Vagina (tissue), 2 donors: ENCODE measurements at places on chromosomes 7 and 10. TPM values are rescaled to one million over a fixed set of nuclear protein-coding genes. Genes with fewer than 3 reads are reported as not detected.

Gene GSTO2
- 13.8 TPM for total RNA-seq

Gene SKIDA1
- total RNA-seq, result 2.7 TPM

- DNase-seq, result no peak
- no peaks in the 10 kb centered on the region for H3K27me3 ChIP-seq
- H3K4me1 ChIP-seq, result peaks cover 12% of the 10 kb centered on the region
- H3K27ac ChIP-seq, result no peak overlapping the region
- H3K4me3 ChIP-seq, result no peak overlapping the region
Measured at GRCh38 chr10:110416776-110417711, 80.7 kb upstream of the DUSP5 start.

DNA sequence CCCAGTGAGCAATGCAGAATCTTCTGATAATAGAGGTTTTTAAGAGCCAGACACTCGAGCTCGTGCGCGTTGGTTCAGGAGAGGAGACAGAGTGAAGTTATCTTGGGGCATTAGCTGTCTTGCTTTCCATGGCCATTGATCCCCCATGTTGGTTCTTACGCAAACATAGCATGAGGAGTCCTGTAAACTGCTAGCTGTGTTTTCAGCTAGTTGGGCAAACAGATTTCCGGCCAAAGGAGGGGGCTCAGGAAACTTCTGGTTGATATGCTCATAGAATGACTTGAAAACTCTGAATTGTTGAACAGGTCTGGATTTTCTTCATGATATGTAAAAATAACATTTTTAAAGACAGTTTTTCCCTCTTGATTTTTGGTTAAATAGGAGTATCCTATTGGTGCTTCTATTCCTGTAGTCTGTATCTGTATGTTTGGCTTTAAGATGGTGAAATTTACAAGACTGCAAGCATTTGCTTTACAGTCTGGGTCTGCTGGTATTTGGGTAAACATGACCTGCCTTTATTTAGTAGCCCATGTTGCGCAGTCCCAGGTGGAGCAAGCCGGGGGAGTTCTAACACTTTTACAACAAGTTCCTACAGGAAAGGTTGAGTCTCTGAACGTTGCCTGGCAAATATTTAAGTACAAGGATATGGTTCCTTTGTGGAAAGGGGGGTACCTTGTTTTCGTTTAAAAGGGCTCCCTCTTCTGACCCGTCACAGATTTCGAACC, 218.4 kb upstream of the KCND2 start:
- no peaks in the 10 kb centered on the region for H3K27me3 ChIP-seq
- H3K27ac ChIP-seq, result peak overlapping the region; percentile 69
- DNase-seq, result no peak

DNA sequence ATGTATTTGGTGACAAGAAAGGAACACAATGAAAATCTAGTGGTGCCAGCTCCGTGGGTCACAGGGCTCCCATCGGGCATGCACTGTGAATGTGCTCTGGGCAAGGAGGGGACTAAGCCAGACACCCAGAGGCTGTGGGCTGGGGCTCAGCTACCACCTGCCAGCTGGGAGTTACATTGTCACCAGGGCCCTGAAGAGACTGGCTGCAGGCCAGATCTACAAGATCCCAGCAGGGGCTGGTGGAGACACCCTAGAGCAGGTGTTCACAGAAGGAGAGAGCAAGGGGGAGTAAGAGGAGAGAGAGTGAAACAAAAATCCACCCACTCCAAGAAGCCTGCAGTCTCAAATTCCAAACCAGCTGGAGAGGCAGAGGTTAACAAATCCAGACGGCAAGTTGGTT, 116.6 kb upstream of the ADCY1 start:
- no peak for DNase-seq
- H3K27me3 ChIP-seq, result no peaks in the 10 kb centered on the region
- H3K36me3 ChIP-seq, result no peaks in the 10 kb centered on the region
- H3K4me1 ChIP-seq, result no peaks in the 10 kb centered on the region

DNA sequence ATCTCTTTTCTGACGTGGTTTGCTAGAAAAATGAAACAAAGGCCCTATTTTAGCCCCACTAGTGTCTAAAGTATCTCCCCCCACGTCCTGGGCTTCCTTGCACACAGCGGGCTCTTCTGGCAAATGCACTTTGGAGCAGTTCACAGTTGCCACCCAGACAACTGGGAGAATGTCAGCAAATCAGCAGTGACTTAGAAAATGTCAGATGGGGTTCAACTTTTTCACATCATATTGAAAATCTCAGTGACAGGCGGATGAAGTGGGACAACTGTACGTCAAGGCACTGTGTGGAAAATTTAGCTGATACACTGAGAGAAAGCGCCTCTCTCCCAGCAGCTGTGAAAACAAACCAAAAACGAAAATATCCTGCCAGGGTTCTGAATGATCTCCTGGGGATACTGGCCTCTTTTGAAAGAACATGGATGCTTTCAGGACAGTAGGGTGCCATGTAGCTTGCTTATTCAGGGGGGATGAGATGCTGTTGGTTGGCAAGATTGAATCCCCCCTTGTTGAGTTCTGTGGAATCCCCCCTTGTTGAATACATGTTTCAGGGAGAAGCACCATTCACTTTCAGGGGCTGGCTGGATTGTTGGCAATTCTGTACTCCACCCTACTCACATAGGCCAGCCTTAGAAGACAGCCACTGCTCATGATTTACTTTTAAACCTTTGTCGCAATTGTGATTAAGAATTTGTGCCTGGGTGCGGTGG, 372.8 kb upstream of the CELF2 start:
- no peaks in the 10 kb centered on the region for H3K36me3 ChIP-seq
- H3K4me3 ChIP-seq, result no peak overlapping the region
- no peaks in the 10 kb centered on the region for H3K27me3 ChIP-seq
- DNase-seq, result no peak
- peaks cover 14% of the 10 kb centered on the region for H3K4me1 ChIP-seq
- H3K27ac ChIP-seq, result no peak overlapping the region

- no peak for DNase-seq
- no peak overlapping the region for H3K4me3 ChIP-seq
- H3K4me1 ChIP-seq, result no peaks in the 10 kb centered on the region
- H3K27me3 ChIP-seq, result no peaks in the 10 kb centered on the region
- H3K27ac ChIP-seq, result no peak overlapping the region
Measured at GRCh38 chr7:103912891-103913605, 76.4 kb downstream of the RELN start.

GRCh38 chr7:54877683-54878082, 118.7 kb upstream of the SEC61G start:
- DNase-seq, result no peak
- H3K4me1 ChIP-seq, result no peaks in the 10 kb centered on the region
- H3K4me3 ChIP-seq, result no peak overlapping the region
- no peaks in the 10 kb centered on the region for H3K36me3 ChIP-seq
- H3K27ac ChIP-seq, result no peak overlapping the region

DNA sequence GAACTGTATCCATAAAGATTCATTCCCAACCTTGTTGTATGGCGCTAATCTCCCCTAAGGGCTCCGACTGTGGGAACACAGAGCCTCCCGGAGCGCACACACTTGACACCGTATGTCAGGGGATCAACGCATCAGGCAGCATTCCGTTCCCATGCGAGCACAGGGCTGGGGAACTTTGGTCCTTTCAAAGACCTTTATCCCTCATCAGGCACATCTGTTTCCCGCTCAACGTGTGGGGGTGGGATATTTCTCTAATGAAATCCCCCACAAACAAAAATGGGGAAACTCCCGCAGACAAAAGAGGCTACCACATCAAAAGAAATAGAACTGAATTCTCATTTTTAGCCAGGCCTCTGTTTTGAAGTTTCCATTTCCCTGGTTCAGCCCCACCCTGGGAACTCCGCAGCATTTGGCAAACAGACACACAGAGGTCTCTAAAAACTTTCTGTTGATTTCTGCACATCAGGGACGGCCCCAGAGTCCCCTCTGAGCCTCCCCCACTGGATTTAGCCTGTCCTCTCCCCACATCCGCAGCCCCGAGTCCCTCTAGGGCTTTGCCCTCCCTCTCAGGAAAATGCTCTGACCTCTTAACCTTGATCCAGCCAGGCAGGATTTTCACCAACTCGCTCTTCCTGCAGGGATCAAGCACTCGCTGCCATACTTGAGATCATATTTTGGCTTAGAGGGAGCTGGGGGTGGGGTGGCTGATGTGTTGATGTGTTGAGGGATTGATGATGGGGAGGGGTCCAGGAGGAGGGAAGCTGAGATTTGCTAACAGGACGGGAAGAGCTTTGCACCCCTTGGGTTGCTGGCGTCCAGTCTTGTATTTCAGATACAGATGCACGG, 6.6 kb downstream of the CPA5 start:
- H3K4me1 ChIP-seq, result peaks cover 42% of the 10 kb centered on the region
- no peaks in the 10 kb centered on the region for H3K27me3 ChIP-seq
